ENCODE measurements at places on chromosomes 2 and 18.

- no peak for DNase-seq
These were observed 185.8 kb downstream of the ANKRD44 start for GRCh38 chr2:197124639-197125390.

DNA sequence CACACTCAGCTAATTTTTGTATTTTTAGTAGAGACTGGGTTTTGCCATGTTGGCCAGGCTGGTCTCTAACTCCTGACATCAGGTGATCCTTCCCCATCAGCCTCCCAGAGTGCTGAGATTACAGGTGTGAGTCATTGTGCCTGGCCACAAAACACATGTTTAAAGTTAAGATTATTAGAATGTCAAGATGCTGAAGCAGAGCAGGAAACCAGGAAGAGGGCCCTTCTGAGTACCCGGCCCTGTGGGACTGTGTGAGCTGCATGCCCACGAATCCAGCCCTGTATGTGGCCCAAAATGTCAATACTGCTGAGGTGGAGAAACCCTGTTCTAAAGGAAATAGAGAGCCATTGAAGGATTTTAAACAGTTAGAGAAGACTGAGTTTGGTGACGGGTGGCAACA, 31.0 kb upstream of the REV1 start:
- no peak for DNase-seq

GRCh38 chr2:217366266-217366895, 506.5 kb upstream of the TNP1 start:
- no peak for DNase-seq

GRCh38 chr18:65817178-65817577, 66.4 kb downstream of the CDH7 start:
- DNase-seq = no peak

DNA sequence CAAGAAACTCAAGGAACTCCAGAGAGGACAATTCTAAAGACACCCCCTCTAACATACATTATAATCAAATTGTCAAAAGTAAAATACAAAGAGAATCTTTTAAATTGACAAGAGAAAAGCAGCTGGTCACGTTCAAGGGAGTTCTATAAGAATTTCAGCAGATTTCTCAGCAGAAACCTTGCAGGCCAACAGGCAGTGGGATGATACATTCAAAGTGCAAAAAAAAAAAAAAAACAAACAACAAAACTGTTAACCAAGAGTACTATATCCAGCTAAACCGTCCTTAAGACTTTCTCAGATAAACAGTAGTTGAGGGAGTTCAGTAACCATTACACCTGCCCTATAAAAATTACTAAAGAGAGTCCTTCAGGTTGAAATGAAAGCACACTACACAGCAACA, 33.9 kb downstream of the CCDC138 start:
- DNase-seq = no peak

- DNase-seq = no peak
These were observed 8.6 kb downstream of the CLASP1 start for GRCh38 chr2:121640380-121641316.

DNA sequence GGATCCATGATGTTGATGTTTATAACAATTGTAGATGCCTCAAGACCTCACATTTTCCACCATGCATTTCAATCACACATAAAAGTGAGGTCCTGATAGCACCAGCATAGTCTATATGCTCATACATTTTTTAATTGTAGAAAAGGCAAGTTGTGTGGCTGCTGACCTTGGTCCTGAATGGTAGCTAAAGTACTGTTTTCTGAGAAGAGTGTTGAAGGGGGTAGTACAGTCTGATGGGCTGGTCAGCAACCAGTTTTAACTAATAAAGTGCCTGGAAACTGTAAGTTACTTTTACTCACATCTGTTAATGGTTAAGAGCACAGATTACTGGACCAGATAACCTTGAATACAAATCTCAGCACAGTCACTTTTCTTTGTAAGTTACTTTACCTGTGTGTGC, 15.9 kb downstream of the ZNF638 start:
- no peak for DNase-seq

- DNase-seq = no peak
These were observed 10.9 kb downstream of the CLASP1 start for GRCh38 chr2:121638333-121638732.

DNA sequence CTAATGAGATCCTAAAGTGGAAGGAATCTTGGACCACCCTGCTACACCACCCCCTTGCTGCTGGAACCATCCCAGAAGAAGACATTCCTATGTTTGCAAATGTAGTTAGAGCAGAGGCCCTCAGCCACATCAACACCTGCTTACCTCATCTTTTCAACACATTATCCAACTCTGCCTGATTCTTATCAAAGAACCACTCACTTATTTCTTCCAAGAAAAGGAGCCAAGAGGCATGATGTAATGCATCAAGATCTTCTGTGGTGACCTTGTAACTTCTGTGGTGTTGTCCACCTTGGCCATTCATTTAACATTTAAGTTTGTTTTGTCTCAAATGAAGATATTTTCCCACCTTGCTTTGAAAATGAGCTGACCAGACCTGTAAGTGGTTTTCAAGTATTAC, 338.1 kb downstream of the CTNNA2 start:
- DNase-seq = no peak

DNA sequence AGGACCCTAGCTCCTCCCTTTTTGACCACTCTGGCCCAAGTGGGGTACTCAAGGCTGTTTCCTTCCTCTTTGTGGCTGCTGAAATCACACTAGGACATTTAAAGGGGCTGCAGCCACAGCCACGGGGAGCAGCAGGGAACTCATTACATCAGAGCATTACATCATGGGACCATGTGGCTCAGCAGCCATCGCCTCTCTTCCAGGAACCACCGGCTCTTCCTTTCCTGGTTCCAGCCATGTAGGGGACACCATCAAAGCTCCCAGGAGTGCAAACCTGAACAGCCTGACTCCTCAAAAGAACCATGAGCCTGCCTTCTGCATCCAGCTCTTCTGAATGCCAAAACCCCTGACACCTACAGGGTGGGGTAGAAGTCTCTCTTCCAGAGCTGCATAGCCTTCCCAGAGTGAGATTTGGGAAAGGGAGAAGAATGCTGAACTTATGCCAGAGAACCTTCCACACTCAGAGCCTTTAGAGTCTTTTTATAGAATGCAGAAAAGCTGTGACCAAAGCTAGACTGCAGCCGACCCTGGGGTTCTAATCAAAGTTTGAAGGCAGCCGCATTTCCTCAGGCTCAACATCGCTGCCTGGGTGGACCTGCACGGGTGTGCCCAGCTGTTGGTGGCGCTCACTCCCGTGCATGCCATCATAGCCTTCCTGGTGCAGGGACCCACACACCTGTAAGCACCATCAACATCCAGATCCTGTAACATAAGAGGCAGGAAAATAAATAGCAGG, 121.7 kb downstream of the KLHL29 start:
- DNase-seq = no peak

DNA sequence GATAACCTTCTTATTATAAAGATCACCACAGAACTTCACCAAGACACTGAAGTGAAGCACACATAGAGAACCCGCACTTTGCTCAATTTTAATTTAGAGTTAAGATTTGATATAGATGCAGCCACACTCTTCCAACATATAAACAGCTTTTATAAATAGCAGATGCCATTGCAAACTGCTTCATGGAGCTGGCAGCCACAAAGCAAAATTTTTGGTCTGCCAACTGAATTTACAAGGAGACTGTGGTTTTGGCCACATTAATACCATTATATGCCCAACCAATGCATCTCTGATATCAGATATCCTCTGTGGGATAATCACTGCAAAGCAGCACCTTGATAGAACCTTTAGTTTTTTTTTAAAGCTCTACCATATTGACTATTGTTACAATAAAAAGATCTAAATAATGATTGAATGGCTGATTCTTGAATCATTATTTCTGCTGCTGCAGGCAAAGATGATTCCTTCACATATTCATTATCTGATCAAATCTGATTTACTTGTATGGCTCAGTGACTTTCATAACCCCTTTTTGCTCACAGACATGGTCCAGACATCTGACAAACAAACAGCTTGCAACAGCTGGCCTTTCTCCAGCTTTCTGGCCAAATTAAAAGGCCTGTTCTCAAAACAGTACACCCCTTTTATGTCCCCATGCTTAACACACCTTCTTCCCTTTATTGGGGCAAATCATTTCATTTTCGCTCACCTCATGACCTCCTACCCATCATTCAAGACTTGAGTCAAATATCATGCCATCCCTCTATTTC, 88.4 kb downstream of the METTL4 start:
- no peak for DNase-seq

DNA sequence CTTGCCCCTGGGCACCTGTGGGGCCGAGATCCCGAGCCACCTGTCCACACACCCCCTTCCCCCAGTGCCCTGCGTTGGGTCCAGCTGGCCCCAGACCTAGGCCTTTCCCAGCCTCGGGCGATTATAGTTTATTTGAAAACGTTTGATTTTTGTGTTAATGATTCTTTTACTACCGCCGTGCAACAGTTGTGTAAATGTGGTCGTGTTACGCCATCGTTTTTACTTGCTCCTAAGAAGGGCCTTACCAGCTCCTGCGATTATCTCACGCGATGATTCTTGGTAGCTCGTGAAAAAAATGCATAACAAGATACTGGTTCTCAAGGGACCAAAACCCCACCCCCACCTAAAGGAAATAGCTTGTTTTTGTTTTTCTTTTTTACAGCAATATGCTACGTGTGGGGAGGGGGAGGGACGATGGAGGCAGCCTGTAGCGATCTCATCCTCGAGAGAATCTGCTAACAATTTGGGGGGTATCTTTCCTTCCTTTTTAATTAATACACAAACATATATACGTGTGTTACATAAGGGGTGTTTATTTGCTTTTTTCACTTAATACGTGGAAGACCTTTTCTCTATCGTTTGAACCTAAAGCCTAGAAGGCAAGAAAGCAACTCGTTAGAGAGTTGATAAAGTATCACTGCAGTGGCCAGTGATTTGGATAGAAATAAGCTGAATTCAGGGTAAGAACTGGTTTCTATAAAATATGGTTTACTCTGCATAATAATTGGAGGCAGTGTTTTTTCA, 1.0 kb downstream of the ZDBF2 start:
- peak; percentile 45 for DNase-seq
